ENCODE measurements at places on chromosomes 4 and X. TPM values are rescaled to one million over a fixed set of nuclear protein-coding genes. Genes with fewer than 3 reads are reported as not detected.

The NXF2 gene
- not detected for total RNA-seq

The SYTL4 gene
- 48.0 TPM for total RNA-seq

The ADH6 gene
- not detected for total RNA-seq

The PHOX2B gene
- not detected for total RNA-seq

The CXorf58 gene
- total RNA-seq: not detected

The MAGEA2 gene
- total RNA-seq: not detected

The TLR3 gene
- total RNA-seq: 12.6 TPM

The PF4V1 gene
- not detected for total RNA-seq

The MAGEA11 gene
- not detected for total RNA-seq

The MAB21L2 gene
- not detected for total RNA-seq

Measured in uterus (tissue), 4 donors.